ENCODE measurements at places on chromosomes 13 and 19.
A peak's percentile ranks its signal among the peaks of the same experiment; 100 is the strongest.

- no peak for DNase-seq
Observed at GRCh38 chr13:21616880-21617279, 12.9 kb upstream of the MICU2 start.

DNA sequence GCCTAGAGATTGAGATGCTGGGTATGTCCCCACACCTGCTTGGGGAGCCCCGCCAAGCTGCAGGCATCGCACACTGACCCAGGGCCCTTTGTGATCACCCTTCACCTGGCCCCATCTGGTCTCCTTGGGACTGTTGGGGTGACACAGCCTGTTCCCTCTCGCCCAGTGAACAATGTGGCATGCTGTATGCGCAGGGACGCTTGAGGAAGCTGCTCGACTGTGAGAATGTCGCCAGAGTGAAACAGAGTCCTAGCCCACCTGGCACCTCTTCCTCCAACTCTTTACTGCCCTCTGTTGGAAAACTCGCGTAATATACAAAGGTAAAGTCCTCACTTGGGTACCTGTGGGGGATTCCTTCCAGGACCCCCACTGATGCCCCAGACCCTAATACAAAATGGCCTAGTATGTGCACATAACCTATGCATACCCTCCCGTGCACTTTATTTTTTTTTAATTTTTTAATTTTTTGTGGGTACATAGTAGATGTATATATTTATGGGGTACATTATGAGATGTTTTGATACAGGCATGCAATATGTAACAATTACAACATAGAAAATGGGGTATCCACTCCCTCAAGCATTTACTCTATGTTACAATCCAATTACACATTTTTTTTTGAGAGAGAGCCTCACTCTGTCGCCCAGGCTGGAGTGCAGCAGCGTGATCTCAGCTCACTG, 9.0 kb downstream of the BLOC1S3 start:
- no peak for DNase-seq

DNA sequence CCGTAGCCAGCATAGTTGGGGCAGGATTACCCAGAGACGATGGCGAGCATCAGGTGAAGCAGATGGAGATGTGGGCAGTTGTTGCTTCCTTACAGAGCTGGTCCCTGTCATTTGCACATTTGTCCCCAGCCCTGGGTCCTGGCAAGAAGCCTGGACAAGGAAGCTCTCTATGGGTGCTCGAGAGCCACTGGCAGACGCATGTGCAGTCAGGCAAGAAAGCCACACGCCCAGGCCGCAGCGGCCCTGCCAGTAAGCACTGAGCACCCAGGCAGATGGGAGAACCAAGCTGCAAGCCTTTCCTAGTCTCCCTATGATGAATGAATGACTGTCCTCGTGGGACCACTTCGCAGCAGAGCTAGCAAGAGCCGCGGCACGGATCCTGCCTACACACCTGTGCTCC, 182.8 kb downstream of the FOXO1 start:
- DNase-seq: no peak

- DNase-seq: no peak
Observed at GRCh38 chr19:29645911-29646310, 19.4 kb upstream of the PLEKHF1 start.

DNA sequence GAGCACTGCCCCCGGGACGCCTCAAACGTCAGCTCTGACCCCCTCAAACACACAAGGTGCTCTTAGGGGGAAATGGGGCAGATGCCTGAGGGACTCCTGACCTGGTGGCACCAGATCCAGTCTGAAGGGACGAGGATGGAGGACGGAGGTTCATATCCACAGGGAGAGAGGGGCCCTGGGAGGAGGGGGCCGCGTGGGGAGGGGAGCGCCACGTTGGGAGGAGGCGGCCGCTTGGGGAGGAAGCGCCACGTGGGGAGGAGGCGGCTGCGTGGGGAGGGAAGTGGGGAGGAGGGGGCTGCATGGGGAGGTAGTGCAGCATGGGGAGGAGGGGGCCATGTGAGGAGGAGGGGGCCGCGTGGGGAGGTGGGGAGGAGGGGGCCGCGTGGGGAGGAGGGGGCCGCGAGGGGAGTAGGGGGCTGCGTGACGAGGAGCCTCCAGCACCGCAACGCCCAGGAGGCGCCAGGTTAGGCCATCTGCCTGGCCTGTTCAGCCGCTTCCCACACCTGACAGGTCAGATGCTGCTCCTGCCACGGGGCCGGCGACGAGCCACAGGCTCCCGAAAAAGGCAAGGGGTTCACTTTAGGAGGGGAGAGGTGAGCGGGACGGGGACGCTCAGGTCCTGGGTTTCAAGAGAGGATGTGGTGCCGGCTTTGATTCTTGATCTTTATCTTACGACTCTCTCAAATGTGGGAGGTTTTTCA, 36.7 kb upstream of the C13orf46 start:
- DNase-seq: no peak

DNA sequence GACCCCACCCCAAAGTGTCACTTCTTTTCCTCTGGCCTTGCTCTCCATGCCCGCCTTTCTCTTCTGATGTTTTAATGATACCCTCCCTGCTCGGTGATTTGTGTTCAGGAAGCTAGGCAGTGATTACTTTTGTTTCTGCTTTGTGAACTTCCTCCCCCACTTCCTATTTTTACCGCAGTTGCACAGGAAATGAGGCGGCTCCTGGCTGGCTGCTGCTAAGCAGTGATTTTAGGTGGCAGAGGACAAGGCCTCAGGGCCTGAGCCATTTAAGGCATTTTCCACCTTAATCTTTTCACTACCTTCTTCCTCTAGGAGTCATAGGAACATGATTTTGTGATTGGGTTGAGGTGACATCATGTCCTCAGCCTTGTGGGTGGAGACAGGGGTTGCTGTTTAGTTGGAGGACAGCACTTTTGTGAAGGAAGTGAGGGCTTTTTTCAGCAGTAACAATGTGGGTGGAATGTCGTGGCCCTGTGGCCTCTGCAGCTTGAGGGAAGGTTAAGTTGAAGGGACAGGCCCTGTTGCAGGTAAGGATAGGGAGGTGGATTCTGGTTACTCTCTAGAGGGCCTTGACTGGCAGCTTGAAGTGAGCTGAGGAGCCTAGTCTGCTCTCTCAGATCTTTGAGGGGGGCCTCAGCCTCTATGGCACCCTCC, 15.7 kb downstream of the GARRE1 start:
- peak; percentile 25 for DNase-seq

DNA sequence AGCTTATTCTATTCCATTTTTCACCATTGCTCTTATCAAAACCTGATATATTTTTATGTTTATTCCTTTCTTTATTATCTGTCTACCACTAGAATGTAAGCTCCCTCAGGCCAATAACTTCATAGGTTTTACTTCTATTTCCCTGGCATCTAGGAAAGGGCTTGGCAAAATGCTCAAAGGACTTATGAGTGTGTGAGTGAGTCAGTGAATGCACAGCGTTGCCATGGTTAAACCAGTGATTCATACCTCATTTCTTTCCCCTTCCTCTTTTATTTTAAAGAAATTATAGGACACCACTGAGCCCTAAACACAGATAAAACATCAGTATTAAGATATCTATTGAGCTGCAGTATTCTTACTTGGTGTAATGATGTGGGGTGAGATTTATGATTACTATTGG, 162.1 kb downstream of the GPC6 start:
- no peak for DNase-seq

DNA sequence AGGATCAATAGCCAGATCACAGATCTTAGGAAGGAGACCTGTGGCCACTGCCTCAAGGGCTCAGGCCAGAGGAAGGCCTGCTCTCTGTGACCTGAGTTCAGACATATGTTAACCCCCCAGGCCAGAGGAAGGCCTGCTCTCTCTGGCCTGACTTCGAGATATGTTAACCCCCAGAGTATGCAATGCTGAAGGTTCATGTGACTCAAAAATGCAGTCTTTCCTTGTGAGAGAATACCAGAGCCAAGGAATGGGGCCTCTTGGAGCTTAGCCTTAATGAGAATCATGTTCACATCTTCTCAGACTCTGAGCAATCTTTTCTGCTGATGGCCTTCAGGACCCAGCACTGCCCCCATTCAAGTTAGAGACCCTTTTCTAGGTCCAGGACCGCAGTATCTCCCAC, 36.7 kb downstream of the MBNL2 start:
- DNase-seq: no peak

- DNase-seq: no peak
Observed at GRCh38 chr13:61880578-61881283, 465.1 kb upstream of the PCDH20 start.

- DNase-seq: no peak
Observed at GRCh38 chr13:110643768-110644421, 28.6 kb downstream of the NAXD start.

DNA sequence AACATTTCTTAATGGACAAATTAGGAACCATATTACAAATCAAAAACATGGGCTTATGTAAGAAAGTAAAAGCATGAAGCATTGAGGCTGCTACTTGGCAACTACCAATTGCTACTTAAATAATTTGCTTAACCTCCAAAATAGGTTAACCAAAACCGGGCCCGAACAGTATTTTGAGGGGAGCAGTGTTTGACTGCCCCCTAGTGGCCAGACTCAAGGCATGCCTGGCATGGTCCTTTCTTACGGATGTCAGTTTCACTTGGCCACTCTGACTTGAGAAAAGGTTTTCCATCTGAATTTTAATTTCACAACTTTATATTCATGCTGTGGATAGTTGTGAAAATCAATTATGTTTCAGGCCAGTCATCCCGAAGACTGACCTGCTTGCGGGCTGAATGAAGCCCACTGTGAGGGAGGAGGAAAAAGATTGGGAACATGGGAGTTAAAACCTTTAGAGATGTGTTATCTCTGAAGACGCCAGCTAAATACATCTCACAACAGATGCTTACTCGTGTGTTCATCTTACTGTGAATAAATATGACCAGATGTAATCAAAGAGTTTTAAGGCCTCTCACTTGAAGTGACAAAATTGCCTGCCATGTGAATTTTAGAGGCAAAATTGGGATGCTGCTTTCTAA, 2.9 kb downstream of the RXFP2 start:
- DNase-seq: peak; percentile 30

DNA sequence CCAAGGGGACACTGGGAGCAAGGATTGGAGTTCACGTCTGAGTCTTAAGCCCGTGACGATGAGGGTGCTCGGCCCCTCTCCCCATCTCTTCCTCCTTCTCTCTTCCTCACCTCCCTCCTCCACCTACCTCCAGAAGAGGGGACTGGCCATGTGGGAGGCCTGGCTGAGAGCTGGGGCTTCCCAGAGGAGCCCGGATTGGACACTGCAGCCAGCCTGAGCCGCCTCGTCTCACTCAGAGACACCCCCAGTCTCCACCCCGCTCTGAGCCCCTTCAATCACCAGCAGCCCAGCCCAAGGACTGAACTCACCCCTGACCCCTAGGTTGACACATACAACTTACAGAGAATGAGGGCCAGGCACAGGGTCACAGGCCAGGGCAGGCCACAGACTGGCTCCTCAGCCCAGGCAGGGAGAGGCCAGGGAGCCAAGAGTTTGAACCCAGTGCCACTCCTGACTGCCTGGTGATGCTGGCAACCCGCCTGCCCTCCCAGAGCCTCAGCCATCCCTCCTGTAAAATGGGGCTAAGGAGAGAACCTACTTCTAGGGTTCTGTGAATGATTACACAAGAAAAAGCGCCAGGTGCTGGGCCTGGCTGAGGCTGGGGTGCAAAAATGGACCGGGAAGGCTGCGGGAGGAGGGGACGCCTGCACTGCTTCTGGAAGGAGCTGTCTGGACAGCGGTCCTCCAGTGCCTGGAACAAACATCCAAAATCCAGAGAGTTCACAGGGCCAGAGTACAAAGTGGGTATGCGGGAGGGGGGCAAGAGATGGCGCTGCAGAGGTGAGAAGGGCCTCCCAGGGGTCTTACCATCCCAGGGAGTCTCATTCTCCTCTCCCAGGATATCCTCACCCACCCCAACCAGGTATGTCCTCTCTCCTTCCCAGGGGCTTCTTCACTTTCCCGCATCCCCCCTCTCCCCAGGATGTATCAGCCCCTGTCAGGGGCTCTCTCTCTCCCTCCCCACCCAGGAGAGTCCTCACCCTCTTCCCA, 1.1 kb downstream of the CD79A start:
- DNase-seq: no peak

DNA sequence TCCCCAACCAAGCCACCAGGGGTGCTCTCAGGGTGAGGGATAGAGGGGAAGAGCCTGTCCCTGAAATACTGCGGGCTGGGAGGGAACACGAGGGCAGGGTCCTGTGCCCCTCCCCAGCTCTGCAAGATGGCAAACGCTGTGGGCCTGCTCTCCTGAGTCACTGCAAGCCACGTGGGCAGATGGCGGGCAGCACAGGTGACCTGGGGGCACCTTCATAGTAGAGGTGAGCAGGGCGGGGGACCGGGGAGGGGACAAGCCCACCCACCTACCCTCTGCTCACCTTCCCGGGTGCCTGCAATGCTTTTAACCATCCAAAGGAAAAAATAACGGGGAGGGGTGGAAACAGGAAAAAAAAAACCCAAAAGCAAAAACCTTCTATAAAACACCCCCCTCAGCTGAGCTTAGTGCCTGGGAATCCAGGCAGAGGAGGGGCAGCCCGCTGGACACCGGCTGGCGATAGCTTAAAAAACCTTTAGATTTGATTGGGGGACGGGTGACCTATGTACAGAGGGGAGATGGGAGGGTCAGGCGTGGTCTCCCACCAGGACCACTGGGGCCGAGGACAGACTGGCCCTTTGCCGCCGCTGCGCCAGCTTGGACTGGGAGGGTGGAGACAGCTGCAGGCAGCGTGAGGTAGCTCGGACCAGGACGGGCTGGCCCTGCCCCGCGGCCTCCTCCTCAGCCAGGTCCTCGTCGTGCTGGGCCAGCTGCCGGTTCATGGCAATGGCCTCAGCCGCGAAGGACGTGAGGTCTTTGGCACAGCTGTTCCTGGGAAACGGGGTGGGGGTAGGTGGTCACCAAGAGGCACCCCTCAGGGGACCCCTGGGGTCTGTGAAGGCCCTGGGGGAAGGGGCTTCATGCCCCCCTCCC, 11.7 kb downstream of the MKNK2 start:
- DNase-seq: no peak

DNA sequence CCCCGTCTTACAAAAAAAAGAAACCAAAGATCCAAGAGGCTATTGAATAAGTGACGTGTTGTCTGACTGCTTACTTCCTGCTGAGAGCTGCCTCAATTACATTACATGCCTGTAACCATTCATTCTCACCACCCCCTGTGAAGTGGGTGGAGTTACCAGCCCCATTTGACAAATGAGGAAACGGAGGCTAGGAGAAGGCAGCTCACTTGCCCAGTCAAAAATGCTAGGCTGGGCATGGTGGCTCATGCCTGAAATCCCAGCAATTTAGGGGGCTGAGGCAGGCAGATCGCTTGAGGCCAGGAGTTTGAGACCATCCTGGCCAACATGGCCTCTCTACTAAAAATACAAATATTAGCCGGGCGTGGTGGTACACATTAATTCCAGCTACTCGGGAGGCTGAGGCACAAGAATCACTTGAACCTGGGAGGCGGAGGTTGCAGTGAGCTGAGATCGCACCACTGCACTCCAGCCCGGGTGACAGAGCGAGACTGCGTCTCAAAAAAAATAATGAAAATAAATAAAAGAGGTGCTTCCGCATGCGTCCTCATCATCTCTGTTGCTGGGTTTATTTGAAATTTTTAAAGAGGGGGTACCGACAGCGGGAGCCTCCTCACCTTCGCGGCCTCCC, 499 bp downstream of the LSM7 start:
- no peak for DNase-seq

DNA sequence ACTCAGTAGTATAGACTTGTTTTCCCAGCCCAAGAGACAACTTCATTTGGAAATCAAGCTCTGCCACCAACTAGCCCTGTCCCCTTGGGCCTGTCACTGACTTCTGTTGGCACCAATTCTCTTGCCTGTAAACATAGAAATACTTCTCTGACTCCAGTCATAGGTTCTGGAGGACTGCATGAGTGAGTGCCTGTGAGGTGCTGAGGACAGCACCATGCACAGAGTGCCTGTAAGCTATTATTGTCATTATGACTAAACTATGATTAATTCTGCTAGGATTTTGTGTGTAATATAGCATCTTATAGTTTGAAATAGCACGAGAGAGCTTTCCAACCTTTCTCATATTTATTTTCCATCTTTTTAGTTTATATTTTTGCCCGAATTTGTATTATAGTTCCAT, 247.9 kb downstream of the MYO16 start:
- DNase-seq: no peak
